CD8-positive, alpha-beta memory T cell (primary cell): ENCODE measurements at places on chromosomes 5 and 9.

DNA sequence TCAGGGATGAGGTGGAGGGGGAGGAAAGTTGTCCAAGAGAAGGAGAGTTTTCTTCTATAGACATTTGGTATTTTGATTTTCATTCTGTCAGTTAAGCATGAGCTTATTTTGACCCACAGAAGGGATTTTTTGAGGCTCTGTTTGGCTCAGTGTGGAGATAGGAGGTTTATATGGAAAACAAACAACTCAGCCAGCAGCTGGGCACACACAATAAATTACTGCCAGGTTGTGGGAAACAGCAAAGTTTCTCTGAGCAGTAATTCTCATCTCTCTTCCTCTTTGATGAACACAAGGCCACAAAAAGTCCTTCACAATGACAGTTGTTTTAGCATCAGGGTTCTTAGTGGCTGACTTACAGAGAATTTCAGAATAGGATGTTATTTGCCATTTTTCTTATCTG is 486.1 kb downstream of the KDM4C start:
- no peak for DNase-seq

GRCh38 chr5:102719886-102720285 is 35.2 kb upstream of the PAM start:
- DNase-seq, result no peak

- DNase-seq, result no peak
Measured at GRCh38 chr5:58077966-58078365, 381.9 kb downstream of the PLK2 start.

DNA sequence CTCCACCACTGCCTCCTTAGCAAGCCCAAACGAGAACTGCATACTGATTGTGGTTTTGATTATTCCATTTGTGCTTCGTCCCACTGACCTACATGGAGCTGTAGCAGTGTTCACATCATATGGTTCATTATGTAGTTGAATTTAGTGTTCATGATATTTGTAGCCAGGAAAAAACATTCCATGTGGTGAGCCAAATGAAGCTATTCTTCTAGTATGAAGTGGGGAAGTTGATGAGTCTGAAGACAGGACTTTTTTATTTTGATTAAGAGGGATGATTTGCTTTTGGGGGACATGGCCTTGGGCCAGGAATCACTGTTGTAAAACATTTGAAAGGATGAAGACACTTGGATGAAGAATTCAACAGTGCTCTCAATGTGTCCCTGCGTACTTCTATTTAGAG is 192.9 kb upstream of the SLC27A6 start:
- DNase-seq, result no peak

DNA sequence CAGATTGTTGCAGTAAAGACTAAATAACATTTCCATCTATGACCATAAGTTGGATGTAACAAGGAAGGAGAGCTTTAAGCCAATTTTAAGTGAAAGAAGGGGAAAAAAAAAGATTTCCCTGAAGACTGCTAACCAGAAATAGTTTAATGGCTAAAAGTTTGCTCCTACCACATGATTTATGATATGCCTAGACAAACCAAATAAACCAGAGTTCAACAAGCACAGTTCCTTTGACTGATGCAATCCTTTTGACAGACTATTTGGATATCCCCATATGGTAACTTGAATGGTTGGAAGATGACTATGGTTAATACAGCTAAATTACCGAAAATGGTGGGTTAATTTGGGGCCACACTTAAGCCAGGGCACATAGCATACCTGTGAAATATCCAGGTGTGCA is 338.5 kb downstream of the CETN3 start:
- no peak for DNase-seq

- no peak for DNase-seq
Measured at GRCh38 chr5:153617190-153617589, 126.7 kb downstream of the GRIA1 start.

- DNase-seq, result no peak
Measured at GRCh38 chr9:95752129-95752731, 123.3 kb upstream of the ERCC6L2 start.

DNA sequence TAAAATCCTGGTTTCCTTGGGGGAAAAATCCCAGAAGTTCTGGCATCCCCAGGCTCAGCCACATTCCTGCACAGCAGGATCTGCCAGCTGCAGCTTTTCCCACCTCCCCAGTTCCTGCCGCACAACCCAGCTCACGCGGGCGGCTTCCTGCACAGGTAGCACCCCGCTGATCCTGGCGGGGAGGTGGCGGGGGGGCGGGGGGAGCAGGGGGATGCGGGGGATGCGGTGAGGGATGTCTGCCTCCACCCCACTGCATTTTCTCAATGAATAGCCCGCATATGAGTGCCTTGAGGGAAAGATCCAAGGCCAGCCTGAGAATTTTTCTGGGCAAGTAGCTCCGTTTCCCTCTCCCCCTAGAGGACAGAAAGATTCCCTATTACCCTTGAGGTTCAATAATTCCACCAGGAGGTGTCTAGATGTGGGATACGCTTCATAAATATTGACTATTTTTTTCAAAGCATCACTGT is 21.1 kb downstream of the GFPT2 start:
- no peak for DNase-seq

GRCh38 chr5:158832096-158832685 is 267.5 kb downstream of the EBF1 start:
- no peak for DNase-seq

- DNase-seq, result no peak
Measured at GRCh38 chr9:136254381-136255165, 9.0 kb upstream of the QSOX2 start.

DNA sequence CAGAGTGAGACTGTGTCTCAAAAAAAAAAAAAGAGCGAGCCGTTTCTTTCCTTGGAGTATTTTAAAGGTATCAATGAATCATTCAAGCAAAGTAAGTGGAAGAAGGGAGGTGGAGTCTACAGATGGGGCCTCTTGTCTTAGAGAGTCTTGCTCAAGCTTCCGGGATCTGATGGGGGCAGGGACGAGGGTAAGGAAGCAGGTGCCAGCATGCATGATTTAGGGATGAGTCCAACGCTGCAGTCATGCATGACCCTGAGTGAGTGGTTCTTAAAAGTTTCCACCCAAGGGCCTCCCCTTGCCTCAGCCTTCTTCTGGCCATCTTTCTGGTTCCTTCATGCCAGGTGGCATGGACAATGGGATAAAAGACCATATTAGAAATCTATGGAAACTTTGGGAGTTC is 79.6 kb downstream of the MYO10 start:
- no peak for DNase-seq

DNA sequence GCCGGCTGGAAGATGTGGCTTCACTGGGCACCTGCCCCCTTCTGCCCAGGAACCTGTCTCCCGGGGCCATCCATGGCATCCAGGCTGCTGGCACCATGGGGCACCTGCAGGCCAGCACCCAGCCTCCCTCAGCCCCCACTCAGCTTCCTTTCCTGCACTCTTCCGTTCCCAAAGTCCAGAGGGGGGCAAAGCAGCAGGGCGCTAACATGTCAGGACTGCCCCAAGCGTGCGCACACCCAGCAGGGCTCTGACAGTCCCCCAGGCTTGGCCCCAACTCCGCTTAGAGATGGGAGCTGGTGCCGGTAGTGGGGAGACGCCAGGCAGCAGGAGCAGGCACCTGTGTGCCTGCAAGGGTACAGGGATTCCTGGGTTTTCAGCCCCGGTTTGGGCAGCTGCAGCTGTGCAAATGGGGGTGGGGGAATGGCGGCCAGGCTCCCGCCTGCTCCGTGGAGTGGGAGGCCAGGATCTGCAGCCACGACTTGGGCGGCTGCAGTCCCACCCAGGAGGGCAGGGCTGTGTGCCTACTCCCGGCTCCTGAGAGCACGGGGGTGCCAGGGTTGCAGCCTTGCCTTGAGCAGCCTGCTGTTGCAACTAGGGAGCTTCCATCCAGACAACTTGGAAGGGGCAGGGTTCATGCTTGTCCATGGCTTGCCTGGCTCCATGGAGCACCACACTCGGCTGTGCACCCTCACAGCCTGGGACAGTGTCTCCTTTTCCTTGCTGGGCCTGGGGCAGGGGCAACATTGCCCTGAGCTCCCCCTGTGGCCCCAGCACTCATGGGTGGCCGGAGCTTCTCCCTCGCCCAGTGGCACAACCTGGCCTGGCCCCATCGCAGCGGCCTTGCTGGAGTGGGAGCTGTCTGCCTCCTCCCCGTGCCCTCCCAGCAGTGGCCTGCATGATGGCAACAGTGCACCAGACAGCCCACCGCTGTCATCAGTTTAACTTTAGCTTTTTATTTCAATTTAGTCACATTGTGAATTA is 561.1 kb downstream of the MTRR start:
- no peak for DNase-seq

DNA sequence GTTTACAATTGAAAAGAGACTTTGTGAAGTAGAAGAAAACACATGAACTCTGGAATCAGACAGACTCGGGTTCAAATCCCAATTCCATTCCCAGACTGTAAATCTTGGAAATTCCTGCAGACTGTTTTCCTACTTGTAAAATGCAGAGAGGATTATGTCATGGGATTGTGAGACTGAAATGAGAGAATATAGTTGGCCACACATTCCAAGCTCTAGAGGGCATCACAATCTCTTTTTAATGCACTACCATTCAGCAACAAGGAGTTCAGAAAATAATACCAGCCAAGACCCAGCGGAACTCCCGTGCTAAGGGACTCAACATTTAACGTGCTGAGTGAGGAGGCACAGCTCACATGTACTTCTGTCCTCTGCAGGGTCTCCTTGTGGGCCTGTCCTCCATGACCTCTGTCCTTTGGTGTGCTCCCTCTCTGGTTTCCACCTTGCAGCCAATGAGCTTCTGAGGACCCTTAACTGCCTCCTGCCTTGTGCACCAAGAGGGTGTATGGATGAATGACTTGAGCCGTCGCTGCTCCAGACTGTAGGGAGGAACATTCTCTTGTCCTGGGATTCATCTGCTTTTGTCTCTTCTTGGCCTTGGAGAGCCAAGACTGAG is 263.5 kb downstream of the NTRK2 start:
- no peak for DNase-seq

DNA sequence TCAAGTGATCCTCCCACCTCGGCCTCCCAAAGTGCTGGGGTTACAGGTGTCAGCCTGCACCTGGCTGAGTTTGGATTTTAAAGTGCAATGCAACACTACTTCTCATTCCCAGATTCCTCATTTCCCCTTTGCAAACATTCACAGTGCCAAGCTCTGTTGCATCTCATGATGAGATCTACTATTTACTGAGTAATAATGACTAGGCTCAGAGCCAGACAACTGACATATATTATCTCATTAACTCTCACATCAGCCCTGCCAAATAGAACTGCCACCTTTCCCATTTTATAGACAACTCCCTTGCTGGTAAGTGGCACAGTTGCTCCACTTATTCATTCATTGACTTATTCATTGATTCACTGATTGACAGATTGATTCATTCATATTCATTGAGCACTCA is 7.0 kb downstream of the PDE6A start:
- no peak for DNase-seq

- peak; percentile 5 for DNase-seq
Measured at GRCh38 chr5:126499853-126500342, 76.7 kb downstream of the GRAMD2B start.

DNA sequence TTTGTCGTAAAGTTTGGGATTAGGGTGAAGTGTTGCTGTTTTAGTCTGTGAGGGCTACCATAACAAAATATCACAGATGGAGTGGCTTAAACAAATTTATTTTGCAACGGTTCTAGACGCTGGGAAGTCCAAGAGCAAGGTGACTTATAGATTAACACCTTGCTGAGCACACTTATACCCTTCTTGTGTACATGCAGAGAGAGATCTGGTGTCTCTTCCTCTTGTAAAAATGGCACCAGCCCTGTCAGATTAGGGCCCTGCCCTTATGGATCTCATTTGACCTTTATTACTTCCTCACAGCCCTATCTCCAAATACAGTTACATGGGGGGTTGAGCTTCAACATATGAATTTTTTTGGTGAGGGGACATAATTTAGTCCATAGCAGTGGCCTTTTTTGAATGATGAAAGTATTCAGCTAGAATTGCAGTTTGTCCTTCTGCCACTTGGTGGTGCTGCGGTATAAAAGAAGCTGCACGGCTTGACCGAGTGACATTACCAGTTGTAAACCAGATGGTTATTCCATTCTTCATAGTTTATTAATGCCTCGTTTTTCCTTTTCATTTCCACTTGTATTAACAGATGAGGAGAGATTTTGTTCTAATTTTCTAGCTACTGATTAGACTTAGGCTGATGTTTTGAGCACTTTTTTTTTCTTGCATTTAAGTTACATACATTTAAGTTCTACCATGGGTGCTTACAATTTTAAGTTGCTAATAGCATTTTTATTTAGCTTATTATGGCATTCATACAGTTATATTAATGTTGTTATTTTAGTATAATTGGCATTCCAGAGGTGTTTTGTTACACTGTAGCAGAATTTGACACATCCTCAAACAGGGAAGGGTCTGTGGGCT is 19.4 kb downstream of the DCP2 start:
- peak; percentile 61 for DNase-seq

DNA sequence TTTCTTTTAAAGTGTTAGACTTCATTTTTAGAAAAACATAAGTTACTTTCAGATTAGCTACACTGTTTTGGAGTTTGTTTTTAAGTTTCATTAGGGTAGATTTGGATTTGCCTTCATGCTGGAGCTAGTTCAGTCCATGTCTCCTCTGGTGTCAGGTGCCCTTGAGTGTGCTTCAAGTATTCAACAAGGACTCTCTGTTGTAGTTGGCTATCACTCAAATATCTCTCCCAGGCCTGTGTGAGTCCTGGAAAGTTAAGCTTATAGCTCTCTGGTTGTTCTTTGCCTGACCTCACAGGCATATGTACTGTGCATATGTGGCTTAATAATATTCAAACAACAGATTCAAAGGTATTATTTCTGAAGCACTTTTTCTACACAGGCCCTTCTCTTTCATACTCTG is 45.4 kb downstream of the PTBP3 start:
- DNase-seq, result no peak

- no peak for DNase-seq
Measured at GRCh38 chr5:77282337-77283027, 72.0 kb downstream of the PDE8B start.

GRCh38 chr5:81774374-81774773 is 23.5 kb upstream of the SSBP2 start:
- no peak for DNase-seq

- no peak for DNase-seq
Measured at GRCh38 chr5:153153086-153153485, 337.4 kb upstream of the GRIA1 start.

DNA sequence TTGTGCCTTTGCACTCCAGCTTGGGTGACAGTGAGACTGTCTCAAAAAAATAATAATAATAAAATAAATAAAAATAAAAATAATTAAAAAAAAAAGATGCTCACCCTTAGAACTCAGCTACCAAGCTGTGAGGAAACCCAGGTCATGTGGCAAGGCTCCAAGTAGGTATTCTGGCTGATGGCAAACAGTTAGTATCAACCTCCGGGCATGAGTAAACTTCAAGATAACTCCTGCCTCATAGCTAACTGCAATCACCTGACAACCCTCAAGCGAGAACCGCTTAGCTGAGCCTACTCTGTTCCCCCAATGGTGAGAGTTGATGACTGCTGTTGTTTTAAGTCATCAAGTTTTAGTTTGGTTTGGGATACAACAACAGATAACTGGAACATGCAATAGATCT is 6.1 kb upstream of the SLC44A1 start:
- no peak for DNase-seq
